ENCODE measurements at places on chromosomes 12 and 14.

DNA sequence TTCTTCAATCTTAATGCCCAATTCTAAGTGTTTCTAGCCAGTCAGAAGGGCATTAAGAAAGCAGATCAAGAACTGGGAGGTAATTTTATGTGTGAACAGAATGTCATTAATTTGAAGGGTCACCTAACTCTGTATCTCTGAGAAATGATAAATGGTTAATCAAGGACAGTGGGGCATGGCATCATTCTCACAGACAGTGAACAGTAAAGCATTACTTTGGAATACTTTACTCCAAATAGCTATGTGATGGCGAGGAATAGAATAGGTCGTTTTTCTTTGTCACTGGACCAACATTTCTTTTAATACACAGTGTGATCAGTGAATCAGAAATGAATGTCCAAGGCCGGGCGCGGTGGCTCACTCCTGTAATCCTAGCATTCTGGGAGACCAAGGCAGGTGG is 166.1 kb upstream of the KRR1 start:
- DNase-seq = no peak

- no peak for DNase-seq
These were observed 2.9 kb downstream of the MYL2 start for GRCh38 chr12:110917467-110917866.

DNA sequence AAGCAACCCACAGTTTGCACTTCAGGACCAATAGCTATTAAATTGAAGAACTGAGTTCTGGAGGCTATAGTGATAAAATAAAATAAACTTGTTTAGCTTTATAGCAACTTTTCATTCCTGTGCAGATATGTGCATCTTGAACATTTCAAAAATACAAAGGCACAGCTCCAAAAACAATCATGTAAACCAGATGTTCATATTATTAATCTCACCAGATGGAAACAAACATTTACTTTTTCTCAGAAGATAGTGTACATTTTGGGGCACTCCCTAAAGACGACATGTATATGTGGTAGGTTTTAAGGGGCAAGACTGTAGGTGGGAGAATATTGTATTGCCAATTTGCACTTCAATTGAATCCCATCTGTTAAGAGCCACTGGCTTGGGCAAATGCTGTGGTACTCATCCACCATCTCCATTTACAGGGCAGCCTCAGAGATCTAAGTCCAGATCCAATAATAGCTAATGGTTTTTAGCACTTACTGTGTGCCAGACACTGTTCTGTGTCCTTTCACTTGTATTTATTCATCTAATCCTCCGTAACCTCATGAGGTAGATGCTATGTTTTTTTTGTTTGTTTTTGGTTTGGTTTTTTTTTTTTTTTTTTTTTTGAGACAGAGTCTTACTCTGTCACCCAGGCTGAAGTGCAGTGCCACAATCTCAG is 49.1 kb downstream of the PTGER2 start:
- no peak for DNase-seq

DNA sequence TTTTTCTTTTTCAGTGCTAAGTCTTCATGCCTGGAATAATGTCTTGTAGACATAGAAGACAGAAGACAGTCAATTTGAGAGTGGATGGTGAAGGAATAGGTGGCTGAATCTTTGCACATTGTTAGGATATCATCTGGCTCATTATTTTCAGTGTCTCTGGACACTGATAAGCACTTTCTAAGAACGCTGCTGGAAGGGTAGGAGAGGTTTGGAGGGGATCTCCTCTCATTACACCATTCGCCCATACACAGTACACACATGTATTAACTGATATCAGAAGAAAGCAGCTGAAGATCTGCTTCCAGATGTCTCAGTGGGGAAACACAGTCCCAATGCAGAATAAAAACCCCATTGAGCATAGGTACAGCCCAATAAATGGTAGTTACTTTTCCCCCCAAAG is 461.1 kb upstream of the DCN start:
- no peak for DNase-seq

GRCh38 chr12:111425655-111426054 is 19.9 kb downstream of the SH2B3 start:
- DNase-seq = no peak

- DNase-seq = no peak
These were observed 37.2 kb downstream of the DDX51 start for GRCh38 chr12:132106921-132107320.

- no peak for DNase-seq
These were observed 68.8 kb downstream of the RNFT2 start for GRCh38 chr12:116806845-116807440.

DNA sequence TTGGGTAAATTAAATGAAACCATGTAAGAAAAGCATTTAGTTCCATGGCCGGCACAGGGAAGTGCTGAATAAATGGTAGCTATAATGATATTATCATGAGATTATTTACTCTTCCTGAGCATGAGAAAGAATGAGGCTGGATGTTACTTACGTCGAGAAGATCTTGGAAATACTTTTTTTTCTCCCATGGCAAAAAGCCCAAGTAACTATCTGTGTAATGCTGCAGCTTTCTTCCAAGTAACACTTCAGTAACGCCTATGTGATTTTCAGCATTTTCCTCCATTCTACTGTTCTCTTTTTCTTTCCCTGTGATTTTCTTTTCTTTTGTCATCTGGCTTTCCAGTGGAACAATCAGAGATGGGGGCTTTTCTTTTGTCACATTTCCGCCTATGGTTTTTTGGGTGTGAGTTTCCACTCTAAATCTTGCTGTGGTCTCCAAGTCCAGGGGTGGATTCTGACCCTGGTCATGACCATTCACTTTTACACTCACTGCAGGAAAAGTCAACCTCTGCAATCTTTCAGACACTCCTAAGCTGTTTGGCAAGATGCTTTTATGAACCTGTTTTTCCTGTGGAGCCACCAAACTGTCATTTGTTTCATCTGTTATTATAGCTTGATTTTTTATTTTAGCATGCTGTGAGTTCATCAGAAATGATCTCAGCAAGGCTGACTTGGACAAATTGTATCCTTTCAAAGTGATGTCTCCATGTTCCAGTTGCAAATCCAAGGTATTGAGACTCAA is 25.0 kb upstream of the SYCP3 start:
- DNase-seq = no peak

GRCh38 chr12:41140117-41140516 is 48.0 kb upstream of the PDZRN4 start:
- no peak for DNase-seq

DNA sequence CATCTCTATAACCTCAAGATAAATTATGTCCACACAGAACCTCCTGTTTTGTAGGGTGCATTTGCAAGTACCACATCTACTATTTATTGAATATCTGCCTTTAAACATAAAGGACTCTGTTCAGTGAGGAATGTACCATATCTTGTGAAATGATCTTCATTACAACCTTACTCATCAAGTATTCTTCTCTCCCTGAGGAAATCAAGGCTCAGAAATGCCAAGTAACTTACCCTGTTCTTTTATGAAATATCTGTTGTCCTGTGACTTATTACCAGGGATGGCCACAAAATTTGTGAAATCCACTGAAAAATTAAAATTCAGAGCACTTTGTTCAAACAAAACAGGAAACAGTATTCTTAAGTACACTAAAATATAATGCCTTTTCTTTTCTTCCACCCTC is 366.7 kb downstream of the GALC start:
- no peak for DNase-seq

- no peak for DNase-seq
These were observed 74.9 kb downstream of the VWF start for GRCh38 chr12:6049587-6049986.

DNA sequence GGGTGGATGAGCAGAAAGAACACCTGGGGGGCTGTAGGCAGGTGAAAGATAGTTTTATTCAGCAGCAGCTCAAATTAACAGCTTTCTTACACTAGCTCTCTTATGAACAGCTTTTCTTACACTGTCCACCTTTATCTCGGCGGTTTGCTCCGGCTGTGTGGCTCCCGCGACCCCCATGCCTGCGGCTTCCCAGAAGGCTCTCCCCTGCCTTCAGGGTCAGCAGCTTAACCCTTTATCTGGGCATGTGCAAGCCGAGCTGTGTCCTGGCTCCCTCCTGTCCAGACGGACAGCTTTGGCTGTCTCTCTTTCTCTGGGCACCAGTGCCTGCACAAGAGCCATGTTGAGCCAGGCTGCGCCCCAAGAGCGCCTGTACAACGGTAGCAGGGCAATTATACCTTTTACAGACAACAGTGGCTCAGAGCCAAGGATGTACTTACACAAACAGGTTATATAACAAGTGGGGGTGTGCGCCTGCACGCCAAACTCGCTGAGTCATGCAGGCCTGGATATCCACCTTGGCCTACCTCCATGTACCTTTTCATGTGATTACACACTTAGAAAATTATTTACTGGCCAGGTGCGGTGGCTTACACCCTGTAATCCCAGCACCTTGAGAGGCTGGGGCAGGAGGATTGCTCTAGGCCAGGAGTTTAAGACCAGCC is 28.5 kb upstream of the KLHL42 start:
- no peak for DNase-seq

DNA sequence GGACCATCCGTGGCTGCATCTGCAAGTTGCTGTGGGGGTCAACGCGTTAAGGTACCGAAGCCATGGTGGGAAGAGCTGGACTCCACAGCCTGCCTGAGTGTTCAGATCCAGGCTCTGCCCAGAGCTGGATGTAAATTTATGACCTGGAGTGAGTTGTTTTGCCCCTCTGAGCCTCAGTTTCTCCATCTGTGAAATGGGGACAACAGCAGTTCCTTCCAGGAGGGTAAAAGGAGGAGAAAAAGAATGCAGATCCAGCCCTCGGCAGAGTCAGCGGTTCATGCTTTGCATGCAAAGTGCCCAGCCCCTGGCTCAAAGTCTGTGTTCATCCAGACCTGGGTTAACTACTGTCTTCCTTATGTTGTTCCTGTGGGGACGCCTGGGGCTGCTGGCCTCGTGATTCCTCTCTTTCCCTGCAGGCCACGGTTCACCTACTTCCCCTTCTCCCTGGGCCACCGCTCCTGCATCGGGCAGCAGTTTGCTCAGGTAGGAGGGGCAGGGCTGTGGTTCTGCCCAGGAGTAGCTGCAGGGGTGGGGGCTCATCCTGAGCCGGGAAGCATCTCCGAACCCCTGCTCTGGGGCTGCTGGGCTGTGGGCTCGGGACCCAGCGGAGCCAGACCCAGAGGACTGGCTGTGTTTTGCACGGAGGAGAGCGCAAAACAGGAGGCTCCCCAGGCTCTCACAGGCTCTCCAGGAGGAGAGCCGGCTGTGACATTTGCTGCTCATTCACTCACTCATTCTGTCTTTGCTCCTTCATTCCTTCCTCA is 41.9 kb downstream of the CYP46A1 start:
- DNase-seq = no peak

GRCh38 chr12:99917711-99918402 is 66.9 kb downstream of the ANKS1B start:
- no peak for DNase-seq

DNA sequence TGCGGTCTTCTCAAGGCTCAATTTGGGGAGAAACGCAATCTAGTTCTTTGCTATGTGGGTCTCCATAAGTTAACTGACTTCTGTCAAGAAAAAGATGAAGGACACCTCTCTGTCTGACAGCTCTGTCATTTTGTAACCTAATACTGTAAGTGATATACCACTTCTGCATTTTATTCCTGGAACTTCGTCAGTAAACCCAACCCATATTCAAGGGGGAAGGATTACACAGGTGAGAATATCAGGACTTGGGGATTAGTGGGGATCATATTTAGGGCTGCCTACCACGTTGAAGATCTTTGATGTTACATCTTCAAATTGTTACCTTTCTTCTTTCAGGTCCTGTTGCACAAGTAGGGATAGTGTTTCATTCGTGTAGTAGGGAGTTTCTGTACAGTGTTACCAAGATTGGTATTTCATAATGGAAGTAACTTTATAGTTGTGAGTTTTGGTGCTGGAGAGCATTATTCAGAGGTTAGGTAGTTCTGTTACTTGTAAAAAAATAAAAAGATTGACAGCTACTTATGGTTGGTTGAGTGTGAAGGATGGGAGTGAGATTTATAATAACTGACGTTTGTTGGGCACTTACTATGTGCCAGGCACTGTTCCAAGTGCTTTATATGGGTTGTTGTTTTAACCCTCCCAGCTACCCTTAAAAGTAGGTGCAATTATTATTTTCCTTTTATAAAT is 1.6 kb downstream of the TMEM260 start:
- DNase-seq = no peak

GRCh38 chr12:69106482-69107118 is 132.8 kb upstream of the CPSF6 start:
- no peak for DNase-seq

DNA sequence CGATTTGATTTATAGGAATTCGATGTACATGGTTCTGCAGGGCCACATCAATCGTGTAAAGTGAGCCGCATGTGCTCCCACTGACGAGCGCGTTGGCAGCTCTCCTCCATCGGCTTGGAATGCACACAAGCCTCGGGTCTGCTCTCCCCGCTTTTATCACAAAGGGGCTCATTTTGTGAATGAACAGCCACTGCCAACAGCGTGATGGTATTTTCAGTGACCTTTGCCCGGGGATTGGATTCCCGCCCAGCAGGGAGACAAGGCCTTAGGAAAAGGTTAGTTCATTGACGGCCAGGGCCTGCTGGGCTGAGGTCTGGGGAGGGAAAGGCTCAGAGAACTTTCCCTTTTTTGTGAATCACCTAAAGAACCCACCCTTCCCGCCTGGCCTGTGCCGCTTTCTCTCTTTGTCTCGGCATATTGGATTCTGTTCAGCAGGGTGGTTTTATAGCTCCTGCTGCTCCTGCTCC is 232.1 kb downstream of the MSRB3 start:
- no peak for DNase-seq

- DNase-seq = no peak
These were observed 87.7 kb downstream of the GPR135 start for GRCh38 chr14:59377491-59377890.

GRCh38 chr12:97805146-97805545 is 342.5 kb downstream of the RMST start:
- DNase-seq = no peak

- DNase-seq = no peak
These were observed 255.9 kb downstream of the RAD51B start for GRCh38 chr14:68075382-68076029.

- DNase-seq = no peak
These were observed 72.1 kb downstream of the AVPR1A start for GRCh38 chr12:63078906-63079305.

DNA sequence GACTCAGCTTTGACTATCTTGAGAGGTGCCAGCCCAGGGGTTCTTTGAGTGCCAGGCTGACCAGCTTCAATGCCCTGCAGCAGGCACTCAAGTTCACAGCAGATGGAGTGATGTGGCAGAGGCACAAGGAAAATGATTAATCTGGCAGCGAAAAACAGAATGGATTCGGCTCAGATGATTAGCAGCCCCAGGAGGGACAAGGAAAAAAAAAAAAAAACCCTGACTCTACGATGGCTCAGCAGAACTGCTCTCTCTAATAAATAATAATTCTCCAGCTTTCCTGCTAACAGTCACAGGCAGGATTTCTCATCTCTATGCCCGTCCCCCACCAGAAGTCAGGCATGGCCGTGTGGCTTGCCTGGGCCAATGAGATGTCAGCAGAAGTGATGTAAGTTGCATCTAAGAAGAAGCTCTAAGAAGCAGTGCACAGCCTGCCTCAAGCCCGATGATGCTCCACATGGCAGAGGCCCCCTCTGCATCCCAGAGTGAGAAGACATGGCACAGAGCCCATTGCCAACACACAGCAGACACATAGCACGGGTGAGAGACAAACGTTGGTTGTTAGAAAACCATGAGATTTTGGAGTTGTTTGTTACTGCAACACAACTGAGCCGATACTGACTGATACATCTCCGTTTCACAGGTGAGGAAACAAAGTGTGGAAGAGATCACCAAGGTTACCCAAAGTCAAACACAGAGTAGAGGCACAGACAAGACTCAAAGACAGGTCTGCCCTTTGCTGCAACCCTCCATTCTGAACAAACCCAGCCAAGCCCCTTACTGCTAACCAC is 111.0 kb downstream of the SCARB1 start:
- no peak for DNase-seq

- DNase-seq = no peak
These were observed 56.2 kb downstream of the FNTB start for GRCh38 chr14:65042731-65043372.

GRCh38 chr14:66378712-66379505 is 107.3 kb upstream of the CCDC196 start:
- DNase-seq = no peak
